Cortex of kidney (tissue), 1 donor: ENCODE measurements at places on chromosomes 2 and 18.

- no peak for DNase-seq
These were observed 59.1 kb upstream of the RTN4 start for GRCh38 chr2:55109219-55109891.

DNA sequence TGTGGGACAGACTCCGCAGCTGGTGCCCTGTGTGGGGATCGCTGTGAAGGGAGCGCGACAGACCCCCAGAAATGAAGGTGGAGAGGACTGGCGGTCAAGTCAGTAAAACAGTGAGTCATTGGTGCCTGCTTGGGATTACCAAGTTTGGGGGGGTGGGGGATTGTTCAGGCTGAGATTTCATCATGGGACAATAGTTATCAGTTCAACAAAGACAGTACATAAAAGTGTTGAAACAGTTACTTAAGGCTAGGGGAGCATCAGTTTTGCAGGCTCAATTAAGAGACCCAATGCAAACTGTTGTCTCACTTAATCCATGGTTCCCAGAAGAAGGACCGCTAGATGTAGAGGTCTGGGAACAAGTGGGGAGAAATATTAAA, 42.4 kb upstream of the PDK1 start:
- DNase-seq, result no peak

GRCh38 chr2:233082931-233083755, 23.0 kb downstream of the INPP5D start:
- no peak for DNase-seq

GRCh38 chr18:10322004-10322403, 132.4 kb upstream of the APCDD1 start:
- DNase-seq, result no peak

- DNase-seq, result no peak
These were observed 35.5 kb upstream of the KIDINS220 start for GRCh38 chr2:8872821-8873432.

DNA sequence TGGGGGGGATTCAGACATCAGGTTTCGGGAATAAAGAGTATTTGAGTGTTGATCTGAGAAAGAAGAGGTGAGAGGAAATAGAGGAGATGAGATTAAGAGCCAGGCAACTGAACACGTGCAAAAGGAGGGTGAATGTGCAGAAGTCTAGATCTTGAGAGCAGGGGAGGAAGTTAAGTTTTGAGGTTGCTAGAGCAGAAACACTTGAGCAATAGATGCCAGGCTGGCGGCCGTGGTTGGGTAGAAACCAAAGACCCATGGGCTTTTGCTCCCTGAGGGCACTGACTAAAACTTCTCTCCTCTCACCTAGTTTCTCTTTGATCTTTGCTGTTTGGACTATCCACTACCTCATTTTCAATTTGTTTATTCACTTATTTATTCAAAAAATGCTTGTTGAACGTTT, 116.0 kb downstream of the CDC42EP3 start:
- no peak for DNase-seq

- DNase-seq, result no peak
These were observed 79.6 kb downstream of the SKA1 start for GRCh38 chr18:50454387-50454988.

GRCh38 chr2:119062179-119062578, 96.4 kb downstream of the C1QL2 start:
- DNase-seq, result no peak

- DNase-seq, result no peak
These were observed 82.0 kb upstream of the ITGB6 start for GRCh38 chr2:160282063-160282580.

DNA sequence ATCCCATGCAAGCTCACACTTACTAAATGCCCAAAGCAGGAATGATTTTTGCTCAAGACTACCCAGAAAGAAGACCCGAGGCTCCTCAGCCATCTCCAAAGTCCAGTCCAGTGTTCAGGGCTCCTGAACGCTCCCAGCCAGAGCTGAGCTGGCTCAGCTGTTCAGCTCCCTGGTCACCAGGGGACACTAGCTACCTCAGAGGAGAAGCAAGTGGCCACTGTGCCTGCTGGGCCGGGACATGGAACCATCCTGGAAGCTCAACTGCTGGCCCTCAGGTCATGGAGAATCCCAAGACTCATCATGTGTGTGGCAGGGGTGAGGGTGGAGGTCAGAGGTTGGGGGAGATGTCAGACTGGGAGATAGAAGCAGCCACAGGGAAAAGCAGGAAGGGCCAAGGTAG, 89.0 kb downstream of the GALNT14 start:
- no peak for DNase-seq

DNA sequence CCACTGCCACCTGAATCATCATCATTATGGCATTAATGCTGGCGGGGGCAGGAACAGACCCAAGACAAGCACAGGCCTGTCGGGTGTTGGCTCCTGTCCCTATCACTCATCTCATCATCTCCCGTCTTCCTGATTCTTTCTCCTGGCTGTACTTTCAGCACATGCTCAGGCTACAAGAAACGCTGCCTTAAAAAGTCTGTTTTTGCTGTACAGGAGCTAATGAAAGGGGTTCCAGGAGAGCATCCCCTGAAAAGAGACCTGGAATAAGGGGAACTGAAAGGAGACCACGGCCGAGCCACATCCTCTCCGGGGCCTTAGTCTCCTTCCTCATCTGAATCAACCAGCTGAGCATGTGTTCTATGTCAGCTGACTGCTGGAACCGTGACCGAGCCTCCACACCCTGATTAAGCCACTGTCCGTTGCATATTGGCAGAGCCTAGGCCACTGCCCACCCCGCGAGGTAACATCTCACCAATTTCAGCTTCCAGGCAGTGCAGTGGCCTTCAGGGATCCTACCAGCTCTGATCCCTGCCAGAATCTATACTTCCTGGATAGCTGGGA, 62.6 kb downstream of the DNMT3A start:
- no peak for DNase-seq

DNA sequence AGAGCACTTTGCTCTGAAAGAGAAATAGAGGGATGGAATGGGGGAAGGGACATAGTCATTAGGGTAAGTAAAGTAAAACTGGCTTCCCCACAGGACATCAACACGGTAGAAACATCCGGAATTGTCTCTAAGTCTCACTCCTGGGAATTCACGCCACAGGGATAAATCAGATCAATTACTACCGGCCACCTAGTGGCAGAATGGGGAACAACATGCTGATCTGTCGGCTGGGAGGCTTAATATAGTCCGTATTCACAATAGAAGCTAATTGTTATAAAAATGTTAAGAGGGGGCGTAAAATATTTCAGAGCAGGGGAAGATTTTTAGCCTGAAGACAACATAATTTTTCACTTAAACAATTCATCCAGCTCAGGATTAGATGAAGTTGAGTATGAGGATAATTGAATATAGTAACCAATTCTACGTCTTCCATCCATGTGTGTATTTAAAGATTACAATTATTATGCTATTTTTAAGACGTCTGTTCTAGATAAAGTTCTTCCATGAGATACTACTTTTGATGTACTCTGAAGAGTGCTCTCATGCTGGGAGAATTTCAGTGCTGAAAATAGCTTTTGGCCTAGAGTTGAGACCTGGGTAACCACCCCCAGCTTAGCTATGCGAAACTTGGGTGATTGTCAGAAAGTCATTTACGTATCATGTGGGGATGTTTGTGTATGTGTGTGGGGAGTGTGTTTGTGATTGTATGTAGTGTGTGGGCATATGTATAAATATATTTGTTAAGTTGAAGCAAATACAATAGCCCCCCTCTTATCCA, 65.7 kb downstream of the LRRTM1 start:
- no peak for DNase-seq

DNA sequence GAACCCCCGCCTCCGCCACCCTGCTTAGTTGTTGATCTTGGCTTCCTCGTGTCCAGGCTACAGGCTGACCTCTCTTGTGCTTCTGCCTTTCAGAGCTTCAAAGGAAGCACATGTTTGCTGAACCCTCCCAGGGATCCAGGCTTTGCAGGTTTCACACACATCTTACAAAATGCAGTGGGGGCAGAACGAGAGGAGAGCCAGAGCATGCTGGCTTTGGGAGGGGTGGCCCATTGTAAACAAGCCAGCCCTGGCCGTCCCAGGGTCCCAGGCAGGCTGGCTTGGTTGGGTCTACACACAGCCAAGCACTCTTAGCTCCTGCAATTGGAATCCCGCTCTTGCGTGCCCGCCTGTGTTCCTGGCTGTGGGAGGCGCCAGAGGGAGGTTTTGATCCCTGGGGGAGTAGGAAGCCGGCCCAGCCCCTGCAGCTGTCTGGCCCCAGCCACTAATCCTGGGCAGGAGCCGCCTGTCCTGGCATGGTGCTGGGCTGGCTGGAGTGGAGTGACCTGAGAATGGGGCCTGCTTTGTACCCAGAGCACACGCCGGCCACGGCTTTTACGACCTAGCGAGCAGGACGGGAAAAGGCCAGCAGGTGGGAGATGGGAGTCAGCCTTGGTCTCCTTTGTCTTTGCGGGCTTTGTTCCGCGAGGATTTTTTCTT, 53.9 kb downstream of the SH3BP4 start:
- no peak for DNase-seq

DNA sequence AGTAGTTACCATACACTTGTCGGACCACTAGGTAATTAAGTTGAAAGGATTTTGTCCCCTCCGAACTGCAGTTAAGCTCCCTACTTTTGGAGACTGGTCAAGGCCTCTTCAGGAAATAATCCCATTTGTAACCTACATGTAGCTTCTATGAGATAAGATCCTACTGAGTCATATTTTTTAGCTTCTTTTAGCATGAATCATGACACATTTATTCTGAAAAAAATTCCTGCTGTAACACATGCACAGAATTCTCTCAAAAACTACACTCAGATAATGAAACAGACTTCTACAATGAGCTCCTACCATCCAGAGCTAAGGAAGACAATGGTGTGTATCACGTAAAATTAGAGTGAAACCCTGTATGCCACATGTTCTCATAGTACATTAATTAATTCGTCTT, 100.7 kb upstream of the CCDC195 start:
- no peak for DNase-seq

DNA sequence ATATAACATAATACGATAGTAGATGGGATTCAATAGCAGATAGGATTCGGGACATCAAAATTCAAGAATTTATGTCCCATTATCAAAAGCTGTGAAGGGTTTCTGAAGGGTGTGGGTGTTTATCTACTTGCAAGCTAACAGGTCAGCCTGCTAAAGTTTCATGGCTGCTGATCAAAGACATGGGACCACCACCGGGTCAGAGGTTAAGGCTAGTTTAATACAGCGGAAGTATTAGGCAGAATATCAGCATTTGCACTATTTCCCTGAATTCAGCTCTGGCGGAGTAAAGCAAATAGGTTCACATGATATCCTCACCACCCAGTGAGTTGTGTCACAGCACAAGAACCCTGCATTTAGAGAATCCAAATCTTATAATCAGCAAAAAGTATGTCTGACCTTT, 82.5 kb downstream of the DSEL start:
- no peak for DNase-seq

DNA sequence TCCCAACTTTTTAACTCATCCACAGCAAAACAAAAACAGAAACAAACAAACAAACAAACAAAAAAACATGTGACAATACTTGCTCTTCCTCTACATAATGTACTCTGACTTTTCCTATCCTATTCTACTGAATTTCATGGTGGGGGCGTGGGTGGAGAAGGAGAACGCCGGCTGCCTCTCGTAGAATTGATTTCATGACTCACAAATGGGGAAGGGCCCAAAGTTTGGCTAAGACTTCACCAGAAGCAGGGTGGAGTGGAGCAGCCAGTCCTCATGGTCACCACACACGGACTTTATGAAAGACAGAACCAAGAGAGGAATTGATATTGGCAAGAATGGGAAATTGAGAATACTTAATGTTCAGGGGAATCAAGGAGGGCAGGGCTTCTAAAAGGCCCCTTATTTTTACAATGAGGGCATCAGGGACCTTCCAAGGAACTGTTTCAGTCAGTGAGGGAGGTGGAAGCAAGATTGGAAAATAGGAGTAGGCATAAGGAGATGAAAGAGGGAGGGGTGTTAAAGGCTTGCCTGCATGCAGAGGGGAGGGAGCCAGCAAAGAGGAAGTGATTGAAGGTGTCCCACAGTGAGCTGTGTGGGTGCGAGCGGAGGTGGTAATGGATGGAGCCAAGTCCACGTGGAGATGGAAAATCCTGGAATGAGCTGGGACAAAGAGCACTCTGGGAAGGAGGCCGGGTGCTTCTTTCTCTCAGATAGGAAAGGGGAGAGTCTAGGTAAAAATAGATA, 27.9 kb downstream of the MARCHF4 start:
- no peak for DNase-seq

DNA sequence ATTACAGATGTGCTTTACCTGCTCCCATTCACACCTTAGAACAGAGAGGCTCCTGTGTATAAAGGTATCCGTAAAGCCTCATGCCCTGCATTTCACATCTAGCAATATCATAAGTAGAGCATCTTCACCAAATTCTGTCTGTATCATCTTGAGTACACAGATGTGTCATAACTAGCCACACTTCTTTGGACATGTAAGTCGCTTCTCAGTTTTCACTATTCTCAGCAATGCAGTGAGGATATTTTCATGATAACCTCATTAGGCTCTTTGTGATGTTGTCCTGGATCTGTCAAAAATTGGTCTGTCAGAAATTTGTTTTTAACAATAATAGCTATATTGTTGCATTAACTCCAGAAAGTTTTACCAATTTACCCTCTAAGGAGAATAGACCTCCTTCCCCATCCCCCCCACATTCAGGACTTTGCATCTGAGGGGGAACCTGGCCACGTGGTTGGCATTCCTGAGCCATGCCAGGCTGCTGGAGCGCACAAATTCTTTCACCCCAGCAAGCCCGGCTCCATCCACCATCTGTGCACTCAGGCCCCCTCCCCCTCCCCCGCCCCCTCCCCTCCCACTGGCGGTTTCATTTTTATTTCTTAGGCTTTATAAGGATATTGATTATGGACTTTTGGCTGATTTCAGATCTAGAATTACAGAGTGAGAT, 34.1 kb downstream of the AGAP1 start:
- DNase-seq, result no peak

- DNase-seq, result no peak
These were observed 16.4 kb downstream of the NLRC4 start for GRCh38 chr2:32248299-32248698.

GRCh38 chr2:96963316-96963715, 23.1 kb downstream of the FAM178B start:
- DNase-seq, result no peak

DNA sequence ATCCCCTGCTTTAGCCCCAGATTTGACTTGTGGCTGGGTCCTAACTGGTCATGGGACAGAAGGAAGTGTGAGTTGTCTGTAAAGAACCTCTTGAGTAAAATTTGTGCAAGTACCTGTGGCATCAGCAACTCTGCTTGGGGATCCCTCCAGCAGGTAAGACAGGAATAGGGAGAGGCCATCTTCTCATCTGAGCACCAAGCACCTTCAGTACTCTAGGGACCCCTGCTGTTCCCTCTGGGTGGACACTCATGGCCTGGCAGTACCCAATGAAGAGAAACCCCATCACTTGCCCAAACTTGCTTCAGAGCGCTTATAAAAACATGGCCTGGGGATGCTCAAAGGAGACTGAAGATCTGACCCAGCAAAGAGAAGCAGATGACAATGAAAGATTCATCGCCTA, 297.8 kb downstream of the SP3 start:
- DNase-seq, result no peak

- DNase-seq, result no peak
These were observed 15.9 kb upstream of the SIX3 start for GRCh38 chr2:44925561-44926136.
